Osteoblast (primary cell): ENCODE measurements at places on chromosomes 16 and 17. TPM values are rescaled to one million over a fixed set of nuclear protein-coding genes. Genes with fewer than 3 reads are reported as not detected.
A peak's percentile ranks its signal among the peaks of the same experiment; 100 is the strongest.

The HSF4 gene
- total RNA-seq, result 5.8 and 8.5 TPM in 2 replicates

The PABPN1L gene
- not detected in 2 replicates for total RNA-seq

- no peak overlapping the region for H3K4me3 ChIP-seq
- no peaks in the 10 kb centered on the region for H3K36me3 ChIP-seq
- no peaks in the 10 kb centered on the region for H3K27me3 ChIP-seq
- peaks cover 7% of the 10 kb centered on the region for H3K4me1 ChIP-seq
- DNase-seq, result peak; percentile 80
These were observed 149.7 kb downstream of the RPTOR start for GRCh38 chr17:80694085-80694991.

The HS3ST3A1 gene
- total RNA-seq, result 7.1 and 8.3 TPM in 2 replicates

The KLHL10 gene
- total RNA-seq, result 0.36 and 0.59 TPM in 2 replicates

DNA sequence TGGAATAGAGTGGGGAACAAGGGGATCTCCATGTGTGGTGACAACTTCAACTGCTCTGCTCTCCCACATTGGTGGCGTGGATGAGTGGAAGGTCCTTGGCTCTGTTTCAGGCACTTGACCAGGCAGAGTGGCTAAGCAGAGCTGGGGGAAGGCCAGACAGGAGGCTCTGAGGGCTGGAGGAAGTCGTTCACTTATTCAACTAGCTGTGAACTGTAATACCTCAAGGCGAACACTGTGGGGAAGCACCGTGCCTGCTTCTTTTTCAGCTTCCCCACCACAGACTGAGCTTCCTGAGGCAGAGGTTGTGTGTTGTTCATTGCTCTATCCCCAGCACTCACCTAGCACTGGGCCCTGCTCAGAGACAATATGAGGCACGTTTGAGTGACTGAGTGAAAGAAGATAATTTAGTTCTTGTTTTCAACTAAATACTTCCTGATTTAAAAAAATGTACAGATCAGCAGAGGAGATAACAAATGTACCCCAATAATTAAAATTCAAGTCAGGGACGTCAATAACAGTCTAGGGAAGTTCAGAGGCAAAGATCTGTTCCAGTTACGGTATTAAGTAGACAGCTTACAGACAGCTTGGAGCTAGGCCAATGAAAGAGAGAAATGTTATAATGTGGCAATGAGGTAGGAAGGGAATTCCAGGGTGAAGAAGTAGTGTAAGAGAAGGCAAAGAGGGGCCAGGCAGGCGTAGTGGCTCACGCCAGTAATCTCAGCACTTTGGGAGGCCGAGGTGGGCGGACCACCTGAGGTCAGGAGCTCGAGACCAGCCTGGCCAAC, 34.7 kb downstream of the MYO18A start:
- H3K4me1 ChIP-seq, result peaks cover 33% of the 10 kb centered on the region
- DNase-seq, result peak; percentile 89
- H3K27ac ChIP-seq, result no peak overlapping the region
- no peak overlapping the region for H3K4me3 ChIP-seq
- H3K27me3 ChIP-seq, result no peaks in the 10 kb centered on the region
- H3K36me3 ChIP-seq, result no peaks in the 10 kb centered on the region

DNA sequence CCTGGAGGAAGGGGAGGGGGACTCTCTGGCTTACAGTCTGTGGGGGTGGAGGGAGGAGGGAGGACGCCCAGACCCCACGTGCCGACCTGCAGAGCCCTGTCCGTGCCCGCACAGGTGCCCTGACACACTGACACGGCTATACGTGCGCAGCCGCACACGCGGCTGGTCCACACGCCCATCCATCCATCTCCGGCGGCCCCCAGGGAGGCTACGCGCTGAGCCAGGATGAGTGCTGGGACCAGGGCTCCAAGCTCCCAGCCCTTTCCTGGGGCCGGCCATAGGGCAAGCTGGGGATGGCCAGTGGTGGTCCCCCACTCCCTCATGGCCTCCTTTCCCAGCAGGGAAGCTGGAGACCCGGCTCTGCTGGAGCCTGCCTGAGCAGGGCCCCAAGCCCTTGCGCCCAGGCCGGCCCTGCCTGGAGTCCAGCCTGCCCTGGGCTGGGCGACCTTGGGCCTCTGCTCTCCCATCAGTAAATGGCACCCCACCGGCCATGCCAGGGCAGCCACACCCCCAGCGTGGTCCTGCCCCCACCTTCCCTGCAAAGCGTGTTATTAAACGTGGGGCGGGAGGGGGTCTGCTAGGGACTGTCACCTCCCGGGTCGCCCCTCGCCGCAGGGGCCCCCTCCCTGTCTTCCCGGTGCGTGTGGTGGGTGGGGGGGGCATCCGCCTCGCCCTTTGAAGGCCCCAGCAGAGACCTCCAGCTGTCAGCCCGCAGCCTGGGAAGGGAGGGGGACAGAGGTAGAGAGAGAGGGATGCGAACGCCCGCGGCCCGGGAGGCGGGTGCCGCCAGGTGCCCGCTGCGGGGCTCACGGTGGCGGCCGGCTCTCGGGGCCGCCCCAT, 863 bp downstream of the CASKIN1 start:
- no peak overlapping the region for H3K27ac ChIP-seq
- H3K36me3 ChIP-seq, result no peaks in the 10 kb centered on the region
- no peaks in the 10 kb centered on the region for H3K4me1 ChIP-seq
- peak; percentile 91 for DNase-seq
- H3K27me3 ChIP-seq, result peaks cover 55% of the 10 kb centered on the region
- no peak overlapping the region for H3K4me3 ChIP-seq

- H3K27ac ChIP-seq, result no peak overlapping the region
- no peaks in the 10 kb centered on the region for H3K36me3 ChIP-seq
- H3K4me1 ChIP-seq, result no peaks in the 10 kb centered on the region
- no peak overlapping the region for H3K4me3 ChIP-seq
These were observed 10.5 kb upstream of the MYO18A start for GRCh38 chr17:29190592-29191207.

GRCh38 chr17:10771148-10771547, 32.8 kb downstream of the TMEM238L start:
- H3K4me3 ChIP-seq, result no peak overlapping the region
- no peak overlapping the region for H3K27ac ChIP-seq
- no peaks in the 10 kb centered on the region for H3K4me1 ChIP-seq
- H3K36me3 ChIP-seq, result no peaks in the 10 kb centered on the region
- DNase-seq, result no peak

DNA sequence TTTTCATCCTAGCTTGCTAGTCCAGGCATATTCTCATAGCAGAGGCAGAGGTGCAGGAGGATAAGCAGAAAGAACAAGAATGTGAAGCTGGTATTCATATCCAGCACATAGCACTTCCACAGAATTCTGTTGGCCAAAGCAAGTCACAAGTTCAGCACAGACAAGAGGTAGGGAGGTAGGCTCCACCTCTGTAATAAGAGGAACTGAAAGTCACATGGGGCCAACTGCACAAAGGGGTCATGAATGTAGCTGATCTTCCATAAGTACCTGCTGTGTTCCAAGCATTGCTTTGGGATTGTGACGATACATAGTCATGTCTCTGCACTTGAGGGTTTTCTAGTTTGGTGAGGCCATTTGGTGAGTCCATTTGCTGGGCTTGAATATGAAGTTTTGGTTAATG, 110.8 kb upstream of the MPHOSPH6 start:
- no peak overlapping the region for H3K27ac ChIP-seq
- no peak overlapping the region for H3K4me3 ChIP-seq
- DNase-seq, result no peak
- no peaks in the 10 kb centered on the region for H3K27me3 ChIP-seq
- no peaks in the 10 kb centered on the region for H3K4me1 ChIP-seq

DNA sequence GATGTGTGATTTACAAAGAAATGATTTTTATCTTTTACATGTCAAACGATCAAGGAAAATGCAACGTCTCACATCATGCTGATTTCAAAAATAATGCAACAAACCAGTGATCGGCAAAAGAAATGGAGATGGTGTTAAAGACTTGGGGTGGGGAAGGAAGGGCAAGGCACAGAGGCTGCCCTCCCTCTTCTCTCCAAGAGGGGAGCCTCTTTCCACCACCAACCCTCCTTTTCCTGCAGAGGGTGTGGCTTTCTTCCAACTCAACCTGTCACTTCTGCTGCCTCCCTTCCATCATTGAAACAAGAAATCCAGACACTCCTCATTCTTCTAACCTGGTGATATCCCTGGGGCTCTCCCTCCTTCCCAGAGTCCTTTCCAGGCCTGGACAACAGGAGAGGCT, 320.8 kb downstream of the SLC39A11 start:
- no peaks in the 10 kb centered on the region for H3K36me3 ChIP-seq
- no peaks in the 10 kb centered on the region for H3K4me1 ChIP-seq
- no peaks in the 10 kb centered on the region for H3K27me3 ChIP-seq
- no peak overlapping the region for H3K4me3 ChIP-seq

DNA sequence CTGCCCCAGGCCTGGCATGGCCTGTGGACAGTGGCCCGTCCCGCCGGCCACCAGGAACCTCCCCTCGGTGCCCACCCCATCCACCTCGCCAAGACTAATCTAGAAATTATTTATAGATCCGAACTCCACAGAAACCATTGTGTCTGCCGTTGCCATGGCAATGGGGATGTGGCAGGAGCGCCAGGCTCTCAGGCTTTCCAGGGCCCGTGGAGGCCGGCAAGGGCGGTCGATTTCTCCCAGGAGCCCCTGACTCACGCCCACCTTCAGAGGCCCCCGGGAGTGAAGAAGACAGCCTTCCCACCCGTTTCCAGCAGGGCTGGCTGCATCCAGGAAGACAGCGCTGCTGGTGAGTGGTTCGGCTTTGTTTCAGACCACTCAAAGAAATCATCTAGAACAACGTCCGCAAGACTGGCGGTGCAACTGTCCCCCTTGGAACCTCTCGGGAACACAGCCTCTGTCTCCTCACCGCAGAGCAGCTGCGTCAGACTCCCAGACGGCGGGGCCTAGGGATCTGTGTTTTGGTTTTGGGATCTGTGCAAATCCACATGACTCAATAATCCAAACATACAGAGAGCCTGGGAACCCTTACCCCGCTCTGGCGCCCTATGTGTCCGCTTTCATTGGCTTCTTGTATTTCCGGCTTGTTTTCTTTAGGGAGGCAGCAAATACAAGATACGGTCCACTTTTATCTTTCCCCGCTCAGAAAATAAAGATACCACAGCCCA, 48.5 kb upstream of the ZCCHC14 start:
- H3K27ac ChIP-seq, result peak overlapping the region; percentile 83
- H3K4me3 ChIP-seq, result peak overlapping the region; percentile 67
- H3K27me3 ChIP-seq, result peaks cover 15% of the 10 kb centered on the region
- H3K36me3 ChIP-seq, result no peaks in the 10 kb centered on the region
- peak; percentile 95 for DNase-seq

GRCh38 chr16:65909310-65910050, 457.0 kb upstream of the CDH5 start:
- no peak overlapping the region for H3K27ac ChIP-seq
- no peak overlapping the region for H3K4me3 ChIP-seq
- H3K4me1 ChIP-seq, result no peaks in the 10 kb centered on the region
- no peaks in the 10 kb centered on the region for H3K36me3 ChIP-seq

The NEK8 gene
- total RNA-seq, result 6.2 and 7.2 TPM in 2 replicates

The TEX19 gene
- under 0.01 and 0.29 TPM in 2 replicates for total RNA-seq

- no peaks in the 10 kb centered on the region for H3K4me1 ChIP-seq
- DNase-seq, result no peak
- no peak overlapping the region for H3K27ac ChIP-seq
- peaks cover 5% of the 10 kb centered on the region for H3K27me3 ChIP-seq
These were observed 80.9 kb downstream of the GOSR1 start for GRCh38 chr17:30557916-30558685.

DNA sequence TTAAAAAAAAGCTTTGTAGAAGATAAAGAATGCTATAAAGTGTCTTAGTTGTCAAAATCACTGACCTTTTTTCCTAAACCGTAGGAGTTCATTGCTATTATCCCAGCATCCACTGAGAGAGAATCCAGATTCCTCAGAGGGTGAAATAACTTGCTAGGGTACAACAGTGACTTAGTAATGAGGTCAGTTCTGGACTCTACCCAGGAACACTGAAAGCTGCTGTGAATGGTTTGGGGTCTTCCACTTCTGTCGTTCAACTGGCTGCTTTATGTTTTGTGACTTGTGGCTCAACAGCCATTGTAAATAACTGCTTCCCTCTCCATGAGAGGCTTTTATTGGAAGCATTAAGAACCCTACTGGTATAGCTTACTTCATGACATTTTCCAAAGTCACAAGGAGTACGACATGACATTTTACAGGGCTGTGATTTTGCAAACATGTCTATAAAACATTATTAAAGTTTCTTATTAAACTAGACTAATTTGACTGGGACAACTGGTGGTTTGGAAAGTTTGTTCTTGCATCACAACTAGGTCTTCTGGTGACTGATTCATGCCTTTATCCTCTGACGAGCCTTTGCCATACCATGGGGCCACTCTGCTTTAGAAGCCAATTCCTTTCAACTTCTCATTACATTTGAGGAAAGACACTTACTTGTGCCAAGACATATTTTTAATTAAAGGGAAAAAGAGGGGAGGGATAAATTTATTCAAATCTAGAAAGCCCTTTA, 92.2 kb upstream of the CDH11 start:
- no peaks in the 10 kb centered on the region for H3K36me3 ChIP-seq
- no peaks in the 10 kb centered on the region for H3K4me1 ChIP-seq
- H3K4me3 ChIP-seq, result no peak overlapping the region
- no peak for DNase-seq
- no peak overlapping the region for H3K27ac ChIP-seq

The PPP1R27 gene
- total RNA-seq, result not detected in 2 replicates

DNA sequence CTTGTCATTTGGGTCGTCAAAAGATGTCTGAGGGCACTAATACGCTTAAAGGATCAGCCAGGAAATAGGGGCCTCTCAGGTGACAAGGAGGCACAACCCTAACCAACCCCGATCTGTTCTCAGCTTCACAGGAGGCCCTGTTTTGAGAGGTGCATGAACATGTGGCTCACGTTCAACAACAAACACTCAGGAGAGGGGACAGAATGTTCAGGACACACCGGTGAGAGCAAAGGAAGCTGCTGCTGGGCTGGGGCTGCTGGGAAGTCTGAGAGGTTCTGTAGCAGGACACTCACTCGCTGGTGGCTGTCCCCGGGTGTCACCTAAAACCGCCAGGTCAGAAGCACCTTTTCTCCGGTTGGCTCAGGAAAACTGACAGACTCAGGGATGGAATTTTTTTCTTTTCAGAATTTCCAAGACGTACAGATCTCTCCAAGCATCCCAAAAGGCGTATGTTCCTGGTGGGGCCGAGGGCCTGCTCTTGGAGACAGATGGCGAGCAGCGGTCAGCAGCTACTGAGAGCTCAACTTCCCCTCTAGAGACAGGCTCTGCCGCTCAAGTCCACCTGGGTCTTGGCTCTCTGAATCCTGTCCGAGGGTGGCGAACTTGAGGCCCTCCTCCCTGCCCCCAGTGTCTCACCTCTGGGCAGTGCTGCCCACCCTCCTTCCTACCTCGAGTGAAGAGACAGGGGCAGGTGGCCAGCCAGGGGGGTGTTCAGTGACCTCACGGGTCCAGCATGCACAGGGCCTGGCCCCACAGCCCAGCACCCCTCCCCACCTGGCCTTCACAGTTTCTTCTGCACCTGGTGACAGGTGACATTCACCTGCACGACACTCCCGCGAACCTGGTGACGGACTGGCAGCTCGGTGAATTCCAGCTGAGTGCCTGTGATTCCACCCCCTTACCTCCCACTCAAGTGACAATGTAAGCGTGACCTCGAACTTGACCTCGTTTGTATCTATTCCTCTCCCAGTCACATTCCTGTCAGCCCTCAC, 22.9 kb downstream of the CLUH start:
- H3K36me3 ChIP-seq, result peaks cover 24% of the 10 kb centered on the region
- no peak overlapping the region for H3K4me3 ChIP-seq
- no peak overlapping the region for H3K27ac ChIP-seq
- DNase-seq, result peak; percentile 80
- peaks cover 12% of the 10 kb centered on the region for H3K4me1 ChIP-seq

GRCh38 chr16:27195076-27195741, 8.1 kb upstream of the KDM8 start:
- H3K36me3 ChIP-seq, result no peaks in the 10 kb centered on the region
- H3K27me3 ChIP-seq, result peaks cover 7% of the 10 kb centered on the region
- no peak overlapping the region for H3K27ac ChIP-seq
- peaks cover 2% of the 10 kb centered on the region for H3K4me1 ChIP-seq
- DNase-seq, result no peak

The PLCG2 gene
- total RNA-seq, result 0.59 and 1.1 TPM in 2 replicates

- H3K27me3 ChIP-seq, result no peaks in the 10 kb centered on the region
- H3K4me3 ChIP-seq, result no peak overlapping the region
- no peak overlapping the region for H3K27ac ChIP-seq
These were observed 79.0 kb downstream of the HAPSTR1 start for GRCh38 chr16:9170470-9170869.
